ENCODE measurements at places on chromosomes 5 and 9.

GRCh38 chr9:89923961-89924504 lies 319.2 kb downstream of the GADD45G start:
- peak; percentile 42 for DNase-seq

DNA sequence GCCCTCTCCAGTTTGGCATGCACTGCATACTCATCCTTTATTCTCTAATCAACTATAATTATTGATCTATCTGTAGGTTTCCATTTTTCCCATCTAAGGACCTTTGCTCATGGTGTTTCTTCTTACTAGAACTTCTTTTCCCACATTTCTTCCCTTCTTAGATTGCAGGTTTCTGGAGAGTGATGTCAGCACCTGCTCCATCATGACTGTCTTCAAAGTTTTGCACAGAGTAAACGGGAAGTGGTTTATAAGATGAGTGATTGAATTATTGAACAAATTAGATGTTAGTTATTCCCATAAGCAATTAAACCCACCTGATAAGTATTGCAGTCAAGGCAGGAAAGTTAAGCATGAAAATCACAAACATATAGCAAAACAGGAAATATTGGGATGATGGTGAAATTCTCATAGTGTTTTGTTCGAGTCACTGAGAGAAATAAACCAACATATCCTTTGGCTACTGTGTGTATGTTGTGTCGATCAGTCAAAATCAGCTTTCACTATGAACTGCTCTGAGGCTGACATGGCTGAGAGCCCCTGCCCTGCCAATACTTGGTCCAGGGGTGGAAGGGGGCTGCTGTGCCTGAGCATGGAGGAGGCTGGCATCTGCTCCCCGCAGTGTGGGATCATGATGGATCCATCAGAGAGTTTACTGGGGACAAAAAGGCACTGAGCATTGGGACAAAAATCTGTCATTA lies 45.5 kb upstream of the S1PR3 start:
- no peak for DNase-seq

GRCh38 chr9:135048046-135048757 lies 39.3 kb upstream of the OLFM1 start:
- DNase-seq = no peak

- peak; percentile 12 for DNase-seq
These were observed 280.0 kb downstream of the GAS1 start for GRCh38 chr9:86667307-86667706.

- DNase-seq = no peak
These were observed 2.2 kb downstream of the NR6A1 start for GRCh38 chr9:124768750-124769548.

GRCh38 chr9:125887172-125887571 lies 140.0 kb downstream of the PBX3 start:
- DNase-seq = no peak

DNA sequence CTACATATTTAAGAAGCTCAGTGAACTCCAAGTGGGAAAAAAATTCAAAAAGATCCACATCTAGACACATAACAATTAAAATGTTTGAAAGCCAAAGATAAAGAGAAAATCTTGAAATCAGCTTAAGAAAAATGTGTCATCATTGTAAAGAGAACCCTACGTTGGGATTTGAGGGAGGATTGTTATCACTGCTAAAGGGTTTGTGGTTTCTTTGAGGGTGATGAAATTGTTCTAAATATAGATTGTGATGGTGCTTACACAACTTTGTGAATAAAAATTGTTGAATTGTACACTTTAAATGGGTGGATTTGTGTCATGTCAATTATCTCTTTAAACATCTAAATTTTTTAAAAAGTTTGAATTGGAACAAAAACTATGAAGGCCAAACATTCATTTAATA lies 92.2 kb upstream of the ADAMTS19 start:
- DNase-seq = no peak

All from stimulated activated CD8-positive, alpha-beta memory T cell treated with anti-CD3 and anti-CD28 coated beads, Interleukin-7, amount 100 ng/mL, for 48 hours (primary cell).